ENCODE measurements at places on chromosomes 2 and 18. TPM values are rescaled to one million over a fixed set of nuclear protein-coding genes. Genes with fewer than 3 reads are reported as not detected.

The SERPINB3 gene
- polyA plus RNA-seq: not detected

The ASTL gene
- 0.22 TPM for polyA plus RNA-seq

The IER3IP1 gene
- polyA plus RNA-seq: 23.2 TPM

The RAD51AP2 gene
- 0.14 TPM for polyA plus RNA-seq

- DNase-seq: no peak
Measured at GRCh38 chr18:39162013-39162827, 1596.6 kb upstream of the CELF4 start.

DNA sequence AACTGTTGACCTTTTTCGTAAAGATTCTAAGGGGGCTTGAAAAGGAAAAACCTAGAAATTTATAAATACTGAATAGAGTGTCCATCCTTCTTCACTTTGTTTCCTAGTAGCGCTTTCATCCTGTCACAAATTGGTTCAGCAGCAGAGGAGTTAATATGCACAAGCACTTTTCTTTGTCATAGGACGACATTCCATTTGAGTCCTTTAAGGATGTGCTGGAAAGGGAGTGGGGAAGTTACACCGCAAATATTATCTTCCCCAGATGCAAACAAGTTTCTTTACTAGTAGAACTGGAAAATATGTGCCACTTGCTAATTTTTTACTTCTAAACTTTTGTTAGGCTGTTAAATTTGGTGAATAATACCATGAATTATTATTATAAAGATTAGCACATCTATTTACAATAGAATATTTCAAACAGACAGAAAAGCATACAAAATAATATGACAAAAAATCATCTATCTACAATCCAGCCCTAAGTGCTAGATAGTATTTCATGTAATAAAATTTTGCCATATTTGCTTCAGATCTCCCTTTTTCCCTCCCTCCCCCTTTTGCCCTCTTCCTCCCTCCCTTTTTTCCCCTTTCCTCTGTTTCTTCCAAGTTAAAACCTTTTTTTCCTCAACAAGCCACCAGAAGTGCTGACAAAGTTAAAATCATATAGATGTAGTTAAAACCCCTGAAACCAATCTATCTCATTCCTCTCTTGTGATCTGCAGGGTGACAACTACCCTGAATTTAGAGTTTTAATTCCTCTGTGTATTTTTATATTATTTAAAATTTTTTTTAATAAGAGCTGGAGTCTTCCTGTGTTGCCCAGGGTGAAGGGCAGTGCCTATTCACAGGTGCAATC is 50.5 kb upstream of the MAP4K3 start:
- DNase-seq: no peak

- no peak for DNase-seq
Measured at GRCh38 chr18:33154049-33154448, 286.5 kb downstream of the CCDC178 start.

- no peak for DNase-seq
Measured at GRCh38 chr2:239154971-239155805, 245.6 kb downstream of the HDAC4 start.

GRCh38 chr2:172836347-172836821 is 100.7 kb downstream of the RAPGEF4 start:
- peak; percentile 55 for DNase-seq

- no peak for DNase-seq
Measured at GRCh38 chr18:36392164-36392978, 94.9 kb downstream of the FHOD3 start.

DNA sequence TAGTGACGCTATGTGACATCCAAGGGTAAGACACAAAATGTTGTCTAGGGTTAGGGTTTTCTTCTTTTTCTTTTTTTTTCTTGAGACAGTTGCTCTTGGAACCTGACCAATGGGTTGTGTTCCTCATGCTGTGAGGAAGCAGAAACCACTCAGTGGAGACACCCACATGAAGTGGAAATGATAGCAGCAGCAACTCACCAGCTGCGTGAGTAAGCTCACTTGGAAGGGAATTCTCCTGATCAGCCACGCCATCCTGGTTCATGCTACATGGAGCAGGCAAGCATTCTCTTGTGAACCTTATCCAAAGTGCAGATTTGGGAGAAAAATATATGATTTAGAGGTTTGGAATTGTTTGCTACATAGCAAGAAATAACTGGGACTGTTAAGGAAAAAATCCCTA is 863.7 kb downstream of the EPHA4 start:
- DNase-seq: no peak

DNA sequence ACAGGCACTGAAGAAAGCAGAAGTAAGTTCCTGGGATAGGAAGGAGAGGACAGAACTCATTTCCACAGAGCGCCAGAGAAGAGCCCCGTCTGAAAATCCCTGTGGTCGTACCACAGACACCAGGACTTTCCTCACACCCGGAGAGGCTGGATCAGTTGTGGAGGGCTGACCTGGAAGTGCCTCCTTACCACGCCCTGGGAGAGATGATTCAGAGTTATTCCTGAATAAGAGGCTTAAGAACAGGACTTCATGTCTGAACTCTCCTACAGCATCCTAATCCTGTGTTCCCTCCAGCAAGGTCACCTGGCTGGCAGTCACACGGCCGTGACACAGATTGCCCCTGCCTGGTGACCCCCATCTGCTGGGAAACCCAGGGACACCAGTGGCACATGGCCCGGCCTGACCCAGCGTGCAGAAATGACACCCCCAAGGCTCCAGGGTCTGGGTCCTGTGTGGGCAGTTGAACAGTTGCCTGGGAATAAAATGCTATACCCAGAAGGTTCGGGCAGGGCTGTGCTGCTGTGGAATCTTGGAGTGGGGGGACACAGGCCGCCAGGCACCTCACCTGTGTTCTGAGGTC is 105.9 kb downstream of the PXDN start:
- no peak for DNase-seq

GRCh38 chr2:218822622-218823021 is 9.0 kb downstream of the PRKAG3 start:
- no peak for DNase-seq

DNA sequence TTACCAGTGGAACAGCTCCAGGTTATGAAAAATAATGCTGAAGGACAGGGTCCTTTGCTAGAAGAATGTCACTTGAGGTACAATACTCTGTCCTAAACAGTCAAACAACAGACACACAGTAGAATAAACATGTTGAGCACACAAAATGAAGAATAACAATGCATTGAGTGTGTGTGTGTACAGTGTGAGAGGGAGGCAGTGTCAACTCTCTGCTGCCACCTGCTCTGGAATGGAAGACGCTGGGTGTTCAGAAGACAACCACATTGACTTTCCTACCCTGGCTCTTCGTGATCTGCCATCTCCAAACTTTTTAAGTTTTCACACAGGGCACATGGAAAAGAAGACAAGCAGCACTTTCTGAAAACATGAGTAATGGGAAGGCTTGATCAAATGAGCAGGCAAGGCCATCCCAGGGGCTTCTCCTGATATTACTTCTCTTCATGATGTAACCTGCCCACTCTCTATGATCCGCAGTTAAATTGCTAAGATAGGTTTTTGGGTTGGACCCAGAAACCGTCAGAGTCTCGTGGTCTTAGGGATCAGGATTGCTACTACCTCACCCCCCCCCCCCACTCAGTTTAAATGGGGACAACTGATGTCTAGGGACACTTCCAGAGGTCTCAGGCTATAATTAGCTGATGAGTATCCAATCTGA is 533.2 kb upstream of the TNP1 start:
- DNase-seq: no peak

Data from muscle of back (tissue), 13 donors.